ENCODE measurements at places on chromosomes 6 and 20. TPM values are rescaled to one million over a fixed set of nuclear protein-coding genes. Genes with fewer than 3 reads are reported as not detected.

LGSN gene
- total RNA-seq, result not detected

SLC39A7 gene
- 66.1 TPM for total RNA-seq

ZNF391 gene
- total RNA-seq, result 3.0 TPM

FRK gene
- 0.40 TPM for total RNA-seq

PAK5 gene
- total RNA-seq, result 0.04 TPM

BNIP5 gene
- 0.04 TPM for total RNA-seq

ULBP3 gene
- 3.9 TPM for total RNA-seq

RAB44 gene
- 0.04 TPM for total RNA-seq

SYS1 gene
- 10.1 TPM for total RNA-seq

ZSCAN23 gene
- total RNA-seq, result 5.5 TPM

CD93 gene
- 67.5 TPM for total RNA-seq

C2 gene
- total RNA-seq, result 3.7 TPM

SRXN1 gene
- total RNA-seq, result 11.6 TPM

- H3K4me3 ChIP-seq, result no peak overlapping the region
- DNase-seq, result no peak
- no peaks in the 10 kb centered on the region for H3K27me3 ChIP-seq
- no peaks in the 10 kb centered on the region for H3K4me1 ChIP-seq
- H3K36me3 ChIP-seq, result peaks cover 61% of the 10 kb centered on the region
Measured at GRCh38 chr6:43189776-43190304, 7.8 kb downstream of the CUL9 start.

GRCh38 chr6:16337295-16337975 lies 99.0 kb downstream of the GMPR start:
- H3K4me1 ChIP-seq, result peaks cover 57% of the 10 kb centered on the region
- H3K27me3 ChIP-seq, result no peaks in the 10 kb centered on the region
- H3K4me3 ChIP-seq, result no peak overlapping the region
- H3K27ac ChIP-seq, result peak overlapping the region; percentile 94
- no peaks in the 10 kb centered on the region for H3K36me3 ChIP-seq

DNA sequence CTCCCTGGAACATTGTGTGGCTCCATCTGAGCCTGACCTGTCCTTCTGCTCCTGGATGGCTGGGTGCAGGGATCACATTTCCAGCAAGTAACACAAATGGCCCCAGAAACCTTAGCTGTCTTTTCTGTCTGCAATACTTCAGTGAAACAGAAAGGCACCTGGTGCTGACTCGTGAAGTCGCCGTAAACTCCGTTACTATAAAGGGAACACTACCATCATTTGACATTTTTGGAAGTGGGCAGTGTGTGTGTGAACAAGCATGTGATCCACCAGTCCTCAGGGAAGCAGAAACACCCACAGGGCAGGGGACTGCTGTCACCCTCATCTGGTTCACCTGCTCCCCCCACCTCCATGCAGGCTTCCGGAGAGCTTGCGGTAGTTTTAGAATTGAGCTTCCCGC lies 23.9 kb downstream of the SERPINB6 start:
- no peak for DNase-seq
- H3K27ac ChIP-seq, result no peak overlapping the region
- H3K4me1 ChIP-seq, result peaks cover 1% of the 10 kb centered on the region
- no peak overlapping the region for H3K4me3 ChIP-seq

- H3K4me3 ChIP-seq, result no peak overlapping the region
- H3K4me1 ChIP-seq, result no peaks in the 10 kb centered on the region
- no peak overlapping the region for H3K27ac ChIP-seq
Measured at GRCh38 chr6:20604159-20604558, 69.9 kb downstream of the CDKAL1 start.

- DNase-seq, result peak; percentile 76
- H3K36me3 ChIP-seq, result peaks cover 12% of the 10 kb centered on the region
- no peaks in the 10 kb centered on the region for H3K4me1 ChIP-seq
- H3K27ac ChIP-seq, result no peak overlapping the region
- no peaks in the 10 kb centered on the region for H3K27me3 ChIP-seq
Measured at GRCh38 chr6:56146086-56146485, 101.3 kb downstream of the COL21A1 start.

DNA sequence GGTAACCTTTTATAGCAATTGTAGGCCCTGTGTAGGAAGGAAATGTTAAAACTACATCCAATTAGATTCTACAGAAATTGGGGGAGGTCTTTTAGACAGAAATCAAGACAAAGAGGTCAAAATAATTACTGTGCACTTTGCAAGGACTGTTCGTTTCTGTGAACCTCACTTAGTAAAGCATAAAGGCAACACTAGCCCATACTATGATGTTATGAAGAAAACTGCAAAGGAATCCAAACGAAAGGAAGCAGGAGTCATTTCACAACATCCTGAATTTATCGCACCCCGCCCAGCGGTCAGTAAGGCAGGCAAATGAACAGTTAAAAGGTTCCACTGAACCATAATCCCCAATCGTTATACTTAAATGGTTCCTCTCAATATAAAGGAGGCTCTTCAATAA lies 429.5 kb upstream of the ARID1B start:
- DNase-seq, result no peak
- H3K36me3 ChIP-seq, result no peaks in the 10 kb centered on the region
- no peaks in the 10 kb centered on the region for H3K4me1 ChIP-seq
- no peak overlapping the region for H3K27ac ChIP-seq

DNA sequence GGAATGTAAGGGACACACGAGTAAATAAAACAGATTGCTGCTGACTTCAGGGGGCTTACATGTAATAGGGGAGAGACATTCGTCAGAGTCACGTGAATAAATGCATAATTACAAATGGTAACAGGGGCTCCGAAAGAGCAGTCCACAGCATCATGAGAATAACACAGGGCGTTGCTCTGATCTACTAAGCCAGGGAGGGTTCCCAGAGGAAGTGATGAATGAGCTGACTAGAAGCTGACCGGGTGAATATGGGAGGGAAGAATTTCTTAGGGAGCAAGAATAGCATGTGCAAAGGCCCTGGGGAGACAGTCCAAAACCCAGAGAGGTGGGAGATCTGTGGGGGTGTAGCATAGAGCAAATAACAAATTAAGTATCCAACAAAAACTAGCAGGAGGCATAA lies 2.4 kb downstream of the BPI start:
- no peak for DNase-seq
- no peak overlapping the region for H3K4me3 ChIP-seq
- no peaks in the 10 kb centered on the region for H3K36me3 ChIP-seq
- H3K27ac ChIP-seq, result no peak overlapping the region
- peaks cover 10% of the 10 kb centered on the region for H3K27me3 ChIP-seq

GRCh38 chr6:90285611-90286381 lies 10.8 kb downstream of the BACH2 start:
- peak overlapping the region; percentile 89 for H3K27ac ChIP-seq
- no peaks in the 10 kb centered on the region for H3K36me3 ChIP-seq
- no peaks in the 10 kb centered on the region for H3K27me3 ChIP-seq
- DNase-seq, result peak; percentile 95

GRCh38 chr6:79450984-79451383 lies 86.2 kb downstream of the LCA5 start:
- no peaks in the 10 kb centered on the region for H3K36me3 ChIP-seq
- no peak overlapping the region for H3K27ac ChIP-seq
- DNase-seq, result no peak

DNA sequence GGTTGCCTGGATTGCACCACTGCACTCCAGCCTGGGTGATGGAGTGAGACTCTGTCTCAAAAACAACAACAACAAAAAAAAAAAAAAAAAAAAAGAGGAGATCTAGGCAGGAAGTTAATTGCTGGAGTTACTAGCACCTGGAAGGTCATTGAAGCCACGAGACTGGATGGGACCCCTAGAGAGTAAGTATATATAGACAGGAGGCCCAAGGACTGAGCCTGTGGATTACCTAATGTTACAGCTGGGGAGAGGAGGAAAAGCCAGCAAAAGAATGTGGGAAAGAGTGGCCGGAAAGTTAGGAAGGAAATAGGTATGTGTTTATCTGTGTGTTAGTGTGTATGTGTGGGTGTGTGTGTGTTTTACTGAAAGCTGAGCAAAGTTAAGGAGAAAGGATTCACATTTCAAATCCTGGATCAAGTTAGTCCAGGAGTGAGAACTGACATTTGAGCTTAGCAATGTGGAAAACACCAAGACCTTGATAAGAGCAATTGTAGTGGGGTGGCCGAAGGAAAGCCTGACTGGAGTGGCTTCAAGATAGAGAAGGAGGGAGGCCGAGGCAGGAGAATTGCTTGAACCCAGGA lies 38.4 kb downstream of the ANKRD6 start:
- H3K27ac ChIP-seq, result no peak overlapping the region
- peak; percentile 36 for DNase-seq
- H3K4me1 ChIP-seq, result peaks cover 2% of the 10 kb centered on the region
- no peaks in the 10 kb centered on the region for H3K36me3 ChIP-seq
- H3K27me3 ChIP-seq, result no peaks in the 10 kb centered on the region

DNA sequence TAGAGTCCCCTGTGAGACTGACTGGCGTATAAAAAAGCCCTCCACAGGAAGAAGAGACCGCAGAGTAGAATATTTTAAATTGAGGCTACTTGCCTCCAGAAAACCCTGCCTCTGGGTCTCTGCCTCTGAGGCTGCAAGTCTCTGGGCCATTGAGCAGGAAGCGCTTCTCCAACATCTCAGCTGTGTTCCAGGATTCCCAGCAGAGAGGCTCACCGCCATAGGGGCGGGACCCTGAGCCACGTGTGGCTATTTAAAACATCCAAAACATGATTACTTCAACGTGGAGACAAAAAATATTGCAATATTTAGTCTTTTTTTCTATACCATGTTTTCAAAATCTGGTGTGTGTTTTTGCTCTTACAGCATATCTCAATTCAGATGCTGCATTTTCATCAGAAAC lies 59.4 kb downstream of the GNAS-AS1 start:
- peak overlapping the region; percentile 75 for H3K27ac ChIP-seq
- no peak overlapping the region for H3K4me3 ChIP-seq
- DNase-seq, result peak; percentile 94

DNA sequence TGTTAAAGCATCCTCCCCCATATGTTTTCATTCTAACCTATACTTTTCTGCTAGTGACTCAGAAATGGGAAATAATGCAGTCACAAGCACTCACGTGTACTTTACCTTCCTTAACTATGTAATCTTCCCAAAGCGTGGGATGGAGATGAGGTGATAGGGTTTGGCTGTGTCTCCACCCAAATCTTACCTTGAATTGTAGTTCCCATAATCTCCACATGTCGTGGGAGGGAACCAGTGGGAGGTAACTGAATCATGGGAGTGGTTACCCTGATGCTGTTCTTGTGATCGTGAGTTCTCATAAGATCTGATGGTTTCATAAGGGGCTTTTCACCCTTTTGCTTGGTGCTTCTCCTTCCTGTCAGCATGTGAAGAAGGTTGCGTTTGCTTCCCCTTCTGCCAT lies 35.4 kb downstream of the AGPAT4 start:
- no peaks in the 10 kb centered on the region for H3K27me3 ChIP-seq
- peaks cover 5% of the 10 kb centered on the region for H3K4me1 ChIP-seq
- no peak for DNase-seq
- no peak overlapping the region for H3K4me3 ChIP-seq

GRCh38 chr20:53735536-53736050 lies 142.0 kb upstream of the ZNF217 start:
- peak overlapping the region; percentile 21 for H3K27ac ChIP-seq
- no peaks in the 10 kb centered on the region for H3K36me3 ChIP-seq
- no peak for DNase-seq
- peaks cover 38% of the 10 kb centered on the region for H3K4me1 ChIP-seq

- no peaks in the 10 kb centered on the region for H3K4me1 ChIP-seq
- DNase-seq, result no peak
- no peaks in the 10 kb centered on the region for H3K27me3 ChIP-seq
- H3K36me3 ChIP-seq, result peaks cover 13% of the 10 kb centered on the region
- no peak overlapping the region for H3K4me3 ChIP-seq
Measured at GRCh38 chr20:3383878-3384495, 23.5 kb downstream of the DNAAF9 start.

DNA sequence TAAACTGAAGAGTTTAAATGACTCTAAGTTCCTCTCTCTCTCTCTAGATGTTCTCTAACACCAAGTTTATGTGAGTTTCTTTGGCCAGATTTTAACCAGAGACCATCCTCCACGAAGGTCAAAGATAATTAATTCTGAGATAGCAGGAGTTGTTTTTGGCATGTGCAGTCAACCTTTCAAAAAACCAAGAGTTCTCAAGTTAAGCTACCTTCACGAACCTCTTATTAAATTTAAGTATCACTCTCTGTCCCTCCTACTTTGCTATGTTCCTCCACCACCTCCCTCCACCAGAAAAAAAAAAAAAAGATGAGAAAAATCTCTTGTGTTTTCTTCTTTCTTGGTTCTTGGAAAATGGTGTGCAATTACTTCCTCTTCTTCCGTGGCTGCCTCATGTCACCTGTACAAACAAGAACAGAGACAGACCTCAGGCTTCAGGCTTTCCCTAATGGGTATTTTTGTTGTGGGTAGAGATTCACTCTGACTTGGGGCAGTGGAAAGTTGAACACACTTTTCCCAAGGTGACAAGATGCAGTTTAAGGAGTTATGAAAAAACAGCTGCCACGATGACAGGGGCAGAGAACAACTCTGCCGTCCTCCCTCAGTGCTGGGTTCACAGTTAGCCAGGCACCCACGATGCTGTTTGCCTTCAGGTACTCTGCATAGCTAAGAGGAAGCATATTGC lies 64.3 kb downstream of the ADTRP start:
- H3K4me3 ChIP-seq, result no peak overlapping the region
- no peaks in the 10 kb centered on the region for H3K36me3 ChIP-seq
- no peak overlapping the region for H3K27ac ChIP-seq
- no peak for DNase-seq
- H3K4me1 ChIP-seq, result peaks cover 28% of the 10 kb centered on the region

- no peaks in the 10 kb centered on the region for H3K4me1 ChIP-seq
- H3K36me3 ChIP-seq, result peaks cover 31% of the 10 kb centered on the region
- no peak overlapping the region for H3K27ac ChIP-seq
- no peak for DNase-seq
Measured at GRCh38 chr6:105121981-105122380, 57.8 kb downstream of the POPDC3 start.

DNA sequence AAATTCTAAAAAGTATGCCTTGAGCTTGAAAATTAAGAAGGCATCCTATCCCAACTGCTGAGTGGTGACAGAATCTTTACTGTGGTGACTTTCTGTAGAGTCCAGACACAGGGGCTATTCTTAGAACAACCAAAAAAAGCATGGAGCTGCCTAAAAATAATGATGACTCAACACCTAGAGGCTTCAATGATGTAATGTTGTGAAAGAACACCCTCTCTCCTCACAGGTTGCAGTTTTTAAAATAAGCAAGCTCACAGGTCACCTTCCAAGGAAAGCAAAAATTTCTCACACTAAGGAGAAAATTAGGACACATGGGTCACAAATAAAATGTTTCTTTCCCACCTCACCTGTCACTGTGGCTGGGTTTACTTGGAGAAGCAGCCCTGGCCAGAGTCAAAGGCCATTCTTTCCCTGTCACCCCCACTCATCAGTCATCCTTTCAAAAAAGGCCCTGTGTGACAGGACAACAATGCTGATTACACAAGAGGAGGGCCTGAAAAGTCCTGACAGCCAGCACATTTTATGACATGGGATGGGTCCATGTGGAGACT lies 53.5 kb downstream of the RCAN2 start:
- H3K4me3 ChIP-seq, result no peak overlapping the region
- H3K36me3 ChIP-seq, result no peaks in the 10 kb centered on the region

GRCh38 chr20:33441142-33441955 lies 2.2 kb downstream of the SNTA1 start:
- peaks cover 4% of the 10 kb centered on the region for H3K27me3 ChIP-seq
- DNase-seq, result no peak
- peaks cover 5% of the 10 kb centered on the region for H3K36me3 ChIP-seq
- H3K4me3 ChIP-seq, result no peak overlapping the region
- H3K27ac ChIP-seq, result no peak overlapping the region
- peaks cover 31% of the 10 kb centered on the region for H3K4me1 ChIP-seq

GRCh38 chr6:150698391-150698790 lies 98.7 kb downstream of the PLEKHG1 start:
- H3K4me1 ChIP-seq, result peaks cover 13% of the 10 kb centered on the region
- no peak overlapping the region for H3K27ac ChIP-seq
- DNase-seq, result no peak
- H3K36me3 ChIP-seq, result no peaks in the 10 kb centered on the region

All from muscle of leg (tissue), 16 donors.